ENCODE measurements at places on chromosomes 12 and 14.

- no peak for DNase-seq
- no peak overlapping the region for H3K27ac ChIP-seq
- no peaks in the 10 kb centered on the region for H3K36me3 ChIP-seq
- no peaks in the 10 kb centered on the region for H3K27me3 ChIP-seq
Measured at GRCh38 chr12:94678379-94678778, 28.0 kb upstream of the TMCC3 start.

- H3K4me1 ChIP-seq: no peaks in the 10 kb centered on the region
- no peak overlapping the region for H3K4me3 ChIP-seq
- H3K27ac ChIP-seq: no peak overlapping the region
Measured at GRCh38 chr14:75318353-75318752, 39.7 kb downstream of the FOS start.

DNA sequence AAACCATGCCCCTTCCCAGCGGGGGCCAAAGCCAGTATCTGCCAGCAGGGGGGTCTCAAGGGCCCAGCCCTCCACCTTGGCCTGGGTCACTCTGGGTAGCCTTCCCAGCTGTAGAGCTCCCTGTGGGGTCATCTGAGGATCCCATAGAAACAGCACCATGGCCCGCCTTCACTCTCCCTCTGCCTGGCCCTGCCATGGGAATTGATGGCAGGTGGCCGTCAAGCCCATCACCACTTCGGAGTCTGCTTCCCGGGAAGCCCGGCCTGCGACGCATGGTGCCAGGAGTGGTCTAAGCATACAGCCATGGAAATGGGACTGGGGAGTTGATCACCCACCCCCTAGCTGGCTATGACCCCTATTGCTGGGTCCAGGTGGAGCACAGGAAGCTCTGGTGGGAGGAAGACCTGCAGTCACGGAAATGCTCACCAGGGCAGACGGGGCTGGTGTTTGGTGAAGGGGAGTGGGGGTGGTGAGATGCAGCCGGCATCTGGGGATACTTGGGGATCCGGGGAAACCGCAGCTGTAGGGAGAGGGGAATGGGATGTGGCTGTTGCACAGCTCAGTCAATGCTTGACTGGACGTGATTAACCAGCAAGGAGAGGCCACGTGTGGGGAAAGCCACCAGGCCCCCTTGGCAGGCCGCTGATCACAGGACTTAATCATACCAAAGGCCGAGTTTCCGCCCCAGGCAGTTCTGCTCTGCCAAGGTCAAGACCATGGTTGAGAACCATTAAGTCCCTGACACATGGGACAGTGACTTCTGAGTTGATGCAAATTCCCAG lies 52.2 kb upstream of the DIO3 start:
- no peaks in the 10 kb centered on the region for H3K36me3 ChIP-seq
- no peak for DNase-seq
- no peak overlapping the region for H3K27ac ChIP-seq
- H3K4me3 ChIP-seq: no peak overlapping the region
- H3K27me3 ChIP-seq: no peaks in the 10 kb centered on the region
- no peaks in the 10 kb centered on the region for H3K4me1 ChIP-seq

GRCh38 chr14:81311141-81311540 lies 89.0 kb downstream of the STON2 start:
- no peak for DNase-seq
- H3K27ac ChIP-seq: no peak overlapping the region
- no peaks in the 10 kb centered on the region for H3K36me3 ChIP-seq
- no peaks in the 10 kb centered on the region for H3K27me3 ChIP-seq
- peaks cover 68% of the 10 kb centered on the region for H3K4me1 ChIP-seq
- H3K4me3 ChIP-seq: no peak overlapping the region

GRCh38 chr12:113154351-113154973 lies 4.9 kb downstream of the CFAP73 start:
- H3K27ac ChIP-seq: no peak overlapping the region
- peaks cover 25% of the 10 kb centered on the region for H3K4me1 ChIP-seq
- H3K4me3 ChIP-seq: peak overlapping the region; percentile 63
- peak; percentile 91 for DNase-seq

- no peak overlapping the region for H3K4me3 ChIP-seq
- DNase-seq: no peak
- no peaks in the 10 kb centered on the region for H3K36me3 ChIP-seq
- H3K4me1 ChIP-seq: no peaks in the 10 kb centered on the region
- peaks cover 9% of the 10 kb centered on the region for H3K27me3 ChIP-seq
Measured at GRCh38 chr14:74015176-74015575, 3.9 kb downstream of the ENTPD5 start.

- H3K27ac ChIP-seq: no peak overlapping the region
- H3K36me3 ChIP-seq: no peaks in the 10 kb centered on the region
- H3K4me3 ChIP-seq: no peak overlapping the region
- no peaks in the 10 kb centered on the region for H3K27me3 ChIP-seq
- no peaks in the 10 kb centered on the region for H3K4me1 ChIP-seq
- DNase-seq: no peak
Measured at GRCh38 chr14:104361101-104361591, 218.4 kb upstream of the C14orf180 start.

DNA sequence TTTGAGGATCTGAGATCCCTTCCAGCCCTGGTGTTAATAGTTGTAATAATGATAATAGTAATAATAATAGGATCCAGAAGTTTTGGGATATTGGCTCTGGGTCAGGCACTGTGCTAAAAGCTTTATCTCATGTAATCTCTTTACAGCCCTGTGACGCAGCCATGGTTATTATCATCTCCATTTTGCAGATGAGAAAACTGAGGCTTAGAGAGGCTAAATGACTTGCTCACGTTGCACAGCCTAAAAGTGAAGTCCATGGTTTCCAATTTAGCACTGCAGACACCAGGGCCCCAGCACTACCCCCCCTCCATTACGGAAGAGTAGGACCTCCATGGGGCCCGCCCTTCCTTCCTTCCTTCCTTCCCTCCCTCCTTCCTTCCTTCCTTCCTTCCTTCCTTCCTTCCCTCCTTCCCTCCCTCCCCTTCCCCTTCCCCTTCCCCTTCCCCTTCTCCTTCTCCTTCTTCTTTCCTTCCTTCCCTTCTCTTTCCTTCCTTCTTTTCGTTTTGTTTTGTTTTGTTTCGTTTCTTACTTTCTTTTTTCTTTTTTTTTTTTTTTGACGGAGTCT lies 14.9 kb upstream of the COX6A1 start:
- H3K36me3 ChIP-seq: no peaks in the 10 kb centered on the region
- H3K4me3 ChIP-seq: no peak overlapping the region
- no peaks in the 10 kb centered on the region for H3K27me3 ChIP-seq
- 0 out of 2 replicates have a peak, but pooled peaks cover 4% of the 10 kb centered on the region for H3K4me1 ChIP-seq

GRCh38 chr14:101760138-101761011 lies 1.1 kb upstream of the PPP2R5C start:
- peak; percentile 98 for DNase-seq
- no peaks in the 10 kb centered on the region for H3K36me3 ChIP-seq
- H3K27me3 ChIP-seq: peaks cover 34% of the 10 kb centered on the region

DNA sequence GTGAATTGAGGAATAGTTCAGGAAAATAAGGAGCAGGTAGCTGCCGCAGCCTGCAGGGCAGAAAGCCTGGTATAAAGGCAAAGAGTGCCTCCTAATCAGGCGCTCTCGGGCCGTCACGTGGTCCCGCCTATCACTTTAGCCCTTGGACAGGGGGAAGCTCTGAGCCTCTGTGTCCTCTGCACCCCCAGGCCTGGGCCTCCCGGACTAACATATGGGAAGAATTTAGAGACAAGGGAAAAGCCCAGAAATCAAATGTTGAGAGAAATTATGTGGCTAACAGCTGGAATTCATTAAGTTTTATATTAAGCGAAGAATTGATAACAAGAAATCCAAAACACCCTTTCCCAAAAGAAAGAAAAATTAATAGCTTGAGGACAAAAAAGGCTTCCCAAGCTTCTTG lies 417.7 kb downstream of the ATP23 start:
- no peak for DNase-seq
- no peak overlapping the region for H3K27ac ChIP-seq
- H3K4me1 ChIP-seq: no peaks in the 10 kb centered on the region
- no peaks in the 10 kb centered on the region for H3K36me3 ChIP-seq

DNA sequence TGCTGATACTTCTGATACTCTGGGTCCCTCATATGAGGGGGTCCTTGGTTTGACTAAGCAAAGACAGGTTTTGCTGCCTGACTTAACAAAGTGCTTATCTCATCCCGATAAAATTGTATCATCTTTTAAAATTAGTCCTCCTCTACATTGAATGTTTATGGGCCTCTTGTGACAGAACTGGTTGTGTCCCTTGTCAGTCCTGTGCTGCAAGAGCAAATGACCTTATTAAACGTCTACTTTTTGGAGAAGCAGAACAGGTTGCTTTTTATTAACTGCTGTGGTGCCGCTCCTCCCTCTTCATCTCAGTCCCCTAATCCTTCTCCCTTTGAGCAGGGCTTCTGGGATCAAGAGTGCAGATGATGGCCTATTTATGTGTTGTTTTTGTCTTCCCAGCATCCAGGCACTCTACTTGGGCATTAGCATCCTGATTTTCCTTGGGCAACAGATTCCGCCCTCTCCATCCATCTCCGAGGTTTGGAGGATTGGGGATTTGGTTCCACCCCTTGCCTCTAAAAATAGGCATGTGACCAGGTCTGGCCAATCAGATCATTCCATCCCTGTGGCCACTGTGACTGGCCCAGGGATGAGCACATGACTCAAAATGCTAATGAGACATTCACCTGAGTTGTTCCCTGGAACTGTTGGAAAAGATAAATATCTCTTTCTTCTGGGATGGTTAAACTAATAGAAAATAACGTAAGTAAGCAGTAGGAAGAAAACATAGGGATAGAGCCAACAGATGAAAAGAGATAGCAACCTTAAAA lies 2.9 kb upstream of the DENR start:
- peak overlapping the region; percentile 10 for H3K27ac ChIP-seq
- peak; percentile 70 for DNase-seq
- H3K27me3 ChIP-seq: no peaks in the 10 kb centered on the region
- peaks cover 9% of the 10 kb centered on the region for H3K36me3 ChIP-seq
- no peak overlapping the region for H3K4me3 ChIP-seq

- DNase-seq: no peak
- H3K4me1 ChIP-seq: peaks cover 36% of the 10 kb centered on the region
- no peaks in the 10 kb centered on the region for H3K27me3 ChIP-seq
- H3K36me3 ChIP-seq: no peaks in the 10 kb centered on the region
- H3K4me3 ChIP-seq: no peak overlapping the region
Measured at GRCh38 chr12:77488041-77488620, 342.6 kb upstream of the NAV3 start.

DNA sequence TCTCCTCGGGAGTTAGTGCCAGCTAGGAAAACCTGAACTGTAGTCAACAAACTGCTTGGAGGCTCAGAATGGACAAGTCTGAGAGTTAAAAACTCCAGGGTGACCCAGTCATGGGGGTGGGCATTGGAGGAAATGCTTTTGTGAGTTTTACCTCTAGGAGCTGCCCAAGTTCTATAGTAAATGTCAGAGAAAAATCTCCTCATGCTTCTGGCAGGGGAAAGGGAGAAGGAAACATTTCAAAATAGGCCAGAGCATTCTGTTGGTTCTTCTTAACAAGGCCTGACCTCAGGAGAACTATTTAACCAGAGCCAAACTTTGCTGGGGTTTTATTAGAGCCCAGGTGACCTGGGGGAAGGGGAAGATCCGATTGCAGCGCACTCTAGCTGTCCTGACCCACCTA lies 12.3 kb downstream of the NINJ2 start:
- no peak overlapping the region for H3K27ac ChIP-seq
- H3K36me3 ChIP-seq: no peaks in the 10 kb centered on the region
- 0 out of 2 replicates have a peak, but pooled peaks cover 4% of the 10 kb centered on the region for H3K4me1 ChIP-seq

GRCh38 chr14:36512585-36513003 lies 7.4 kb downstream of the NKX2-1 start:
- peaks cover 80% of the 10 kb centered on the region for H3K4me1 ChIP-seq
- H3K27me3 ChIP-seq: peaks cover 100% of the 10 kb centered on the region
- peak overlapping the region; percentile 47 for H3K4me3 ChIP-seq
- no peaks in the 10 kb centered on the region for H3K36me3 ChIP-seq

- no peaks in the 10 kb centered on the region for H3K36me3 ChIP-seq
- no peak overlapping the region for H3K4me3 ChIP-seq
- DNase-seq: peak; percentile 47
- H3K27me3 ChIP-seq: no peaks in the 10 kb centered on the region
- H3K4me1 ChIP-seq: no peaks in the 10 kb centered on the region
- H3K27ac ChIP-seq: no peak overlapping the region
Measured at GRCh38 chr14:64566651-64567122, 16.9 kb downstream of the PPP1R36 start.

DNA sequence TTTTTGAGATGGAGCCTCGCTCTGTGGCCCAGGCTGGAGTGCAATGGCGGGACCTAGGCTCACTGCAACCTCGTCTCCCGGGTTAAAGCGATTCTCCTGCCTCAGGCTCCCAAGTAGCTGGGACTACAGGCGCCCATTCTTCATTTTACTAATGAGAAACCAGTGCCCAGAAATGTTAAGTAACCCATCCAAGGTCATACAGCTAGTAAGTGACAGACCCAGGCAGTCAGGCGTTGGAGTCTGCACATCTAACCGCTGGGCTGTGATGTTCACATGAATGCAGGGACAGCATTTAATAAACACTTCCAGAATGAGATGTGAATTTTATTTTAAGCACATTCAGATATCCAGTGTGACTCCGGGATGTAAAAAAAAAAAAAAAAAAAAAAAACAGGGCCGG lies 1.3 kb upstream of the TRIP11 start:
- peak overlapping the region; percentile 63 for H3K4me3 ChIP-seq
- H3K27me3 ChIP-seq: no peaks in the 10 kb centered on the region
- peaks cover 16% of the 10 kb centered on the region for H3K4me1 ChIP-seq
- DNase-seq: no peak
- H3K36me3 ChIP-seq: no peaks in the 10 kb centered on the region

GRCh38 chr12:55025508-55025907 lies 5.7 kb downstream of the NEUROD4 start:
- H3K36me3 ChIP-seq: no peaks in the 10 kb centered on the region
- H3K4me1 ChIP-seq: no peaks in the 10 kb centered on the region
- DNase-seq: no peak
- H3K4me3 ChIP-seq: no peak overlapping the region
- no peaks in the 10 kb centered on the region for H3K27me3 ChIP-seq
- no peak overlapping the region for H3K27ac ChIP-seq

DNA sequence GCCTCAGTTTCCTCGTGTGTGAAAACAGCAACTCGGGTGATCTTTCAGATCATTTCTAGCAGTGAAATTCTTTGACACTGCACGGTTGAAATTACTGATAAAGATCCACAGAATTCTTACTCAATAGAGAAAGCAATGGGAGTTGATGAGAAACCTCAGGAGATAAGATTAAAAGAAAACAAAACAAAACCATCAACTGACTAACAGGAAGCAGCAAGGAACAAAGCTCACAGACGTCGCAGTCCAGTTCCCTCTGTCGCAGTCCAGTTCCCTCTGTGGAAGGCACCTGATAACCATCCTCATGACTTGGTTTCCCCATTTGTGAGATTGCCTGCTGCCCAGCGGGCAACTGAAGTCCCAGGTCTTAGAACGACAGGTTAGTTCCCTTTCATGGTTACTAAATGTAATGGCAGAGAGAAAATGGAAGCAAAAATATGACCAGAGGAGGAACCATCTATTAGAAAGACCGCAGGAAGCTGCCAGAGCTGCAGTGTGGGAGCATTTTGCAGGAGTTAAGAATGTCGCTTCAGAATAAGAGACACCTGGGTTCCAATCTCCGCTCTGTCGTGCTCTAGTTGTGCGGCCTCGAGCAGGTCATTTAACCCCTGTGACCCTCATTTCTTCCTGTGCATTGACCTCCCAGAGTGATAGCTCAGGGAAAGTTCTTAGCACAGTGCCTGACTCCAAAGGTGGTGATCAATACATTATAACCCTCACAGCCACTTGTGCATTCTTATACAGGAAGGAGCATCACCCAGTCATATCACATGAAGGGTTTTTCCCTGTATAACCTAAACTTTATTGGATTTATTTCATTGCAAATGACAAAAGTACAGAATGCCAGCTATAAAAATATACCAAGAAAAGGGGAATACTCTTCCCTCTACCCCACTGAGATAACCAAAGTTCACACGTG lies 5.1 kb upstream of the MED13L start:
- H3K27ac ChIP-seq: no peak overlapping the region
- H3K4me1 ChIP-seq: peaks cover 29% of the 10 kb centered on the region
- DNase-seq: peak; percentile 21
- H3K4me3 ChIP-seq: no peak overlapping the region
- no peaks in the 10 kb centered on the region for H3K27me3 ChIP-seq
- no peaks in the 10 kb centered on the region for H3K36me3 ChIP-seq

Measured in GM23338 (cell line).